ENCODE measurements at places on chromosomes 6 and 20.

GRCh38 chr6:30985490-30985889 is 2.0 kb downstream of the MUC21 start:
- DNase-seq, result no peak

DNA sequence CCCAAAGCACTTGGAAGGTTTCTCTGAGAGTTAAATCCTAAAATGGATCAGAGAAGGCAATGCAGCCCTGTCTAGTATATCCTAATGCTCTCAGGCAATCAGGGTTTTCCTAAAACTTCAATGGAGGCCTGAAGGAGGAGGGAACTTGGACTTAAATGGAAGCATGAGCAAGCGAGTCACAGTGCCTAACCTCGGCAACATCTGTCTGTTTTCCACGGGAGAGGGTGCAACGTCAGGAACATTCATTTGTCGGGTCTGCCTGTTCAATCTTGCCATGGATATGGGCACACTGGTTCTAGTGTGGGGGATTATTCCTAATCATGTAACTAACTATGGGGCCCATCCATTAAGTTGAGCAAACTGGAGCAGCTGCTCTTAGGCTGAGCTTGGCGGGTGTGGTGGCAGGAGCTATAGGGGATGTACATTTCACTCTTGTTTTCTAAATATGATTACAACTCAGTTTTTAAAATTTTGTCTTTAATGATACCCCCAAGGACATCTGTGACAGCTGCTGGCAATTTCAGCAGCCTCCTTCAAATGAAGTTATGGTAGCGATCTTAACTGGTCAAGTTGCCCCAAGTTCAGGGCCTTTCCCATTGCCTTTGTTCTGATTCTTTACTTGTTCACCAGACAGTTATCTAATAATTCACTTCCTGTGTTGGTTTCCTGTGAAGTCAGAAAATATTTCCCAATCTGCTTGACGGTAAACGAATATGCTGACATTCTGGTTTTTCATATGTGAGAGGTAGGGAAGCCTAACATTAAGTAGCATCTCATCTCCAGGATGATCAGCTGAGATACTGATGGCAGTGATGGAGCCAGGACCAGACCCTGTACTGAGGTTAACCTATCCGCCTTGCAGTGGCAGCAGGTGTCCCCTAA is 21.6 kb downstream of the DSE start:
- no peak for DNase-seq

DNA sequence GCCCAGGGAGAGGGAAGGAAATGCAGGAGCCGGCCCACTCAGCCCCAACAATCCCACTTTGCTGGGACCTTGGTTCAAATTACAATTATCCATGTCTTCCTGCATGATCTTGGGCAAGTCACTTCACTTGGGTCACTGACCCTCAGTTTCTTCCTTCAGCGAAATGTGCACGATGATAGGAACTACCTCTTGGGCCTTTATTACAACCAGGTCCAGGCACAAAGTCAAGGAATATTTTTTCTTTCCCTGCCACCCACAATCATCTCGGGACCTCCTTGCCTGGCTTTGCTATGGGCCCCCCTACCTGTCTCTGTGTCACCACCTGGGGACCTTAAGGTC is 358 bp upstream of the PLTP start:
- no peak for DNase-seq

GRCh38 chr6:89432875-89433251 is at the start of gene ANKRD6:
TSS of gene ANKRD6 (plus strand) at chr6:89433152. CDS start at chr6:89566977, 133,825 bp downstream.
- peak; percentile 85 for DNase-seq

DNA sequence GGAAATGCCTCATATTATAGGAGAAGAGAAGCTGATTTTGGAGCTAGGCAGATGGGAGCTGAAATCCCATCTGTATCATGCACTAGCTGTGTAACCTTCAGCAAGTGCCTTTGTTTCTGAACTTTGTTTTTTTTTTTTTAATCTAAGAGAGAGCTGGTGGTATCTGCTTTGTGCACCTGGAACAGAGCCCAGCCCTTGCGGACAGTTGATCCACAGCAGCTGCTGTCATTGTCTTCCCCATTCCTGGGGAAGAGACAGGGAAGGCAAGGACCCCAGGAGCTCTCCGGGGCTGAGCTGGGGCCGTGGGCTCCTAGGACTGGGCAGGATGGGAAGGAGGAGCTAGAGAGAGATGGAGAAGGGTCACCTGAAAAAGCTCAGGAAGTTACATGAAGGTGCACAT is 92.1 kb downstream of the SYNJ2 start:
- DNase-seq, result no peak

DNA sequence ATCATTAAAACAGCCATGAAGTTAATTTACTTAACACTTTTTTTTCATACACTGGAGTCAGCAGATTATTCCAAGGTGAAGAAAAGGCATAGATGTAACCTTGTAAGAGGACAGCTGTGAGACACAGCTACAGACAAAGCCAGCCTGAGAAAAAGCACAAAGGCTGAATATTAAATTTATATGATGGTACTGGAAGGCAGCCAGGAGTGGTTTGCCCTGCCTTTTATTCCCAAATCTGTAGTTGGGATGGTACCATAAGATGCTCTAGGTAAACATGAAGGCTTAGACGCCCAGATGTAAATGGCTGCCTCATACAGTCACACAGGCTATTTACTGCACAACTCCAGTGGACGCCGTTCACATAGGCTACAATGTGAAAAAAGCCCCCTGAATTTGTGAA is 42.1 kb upstream of the LOC128125822 start:
- DNase-seq, result no peak

DNA sequence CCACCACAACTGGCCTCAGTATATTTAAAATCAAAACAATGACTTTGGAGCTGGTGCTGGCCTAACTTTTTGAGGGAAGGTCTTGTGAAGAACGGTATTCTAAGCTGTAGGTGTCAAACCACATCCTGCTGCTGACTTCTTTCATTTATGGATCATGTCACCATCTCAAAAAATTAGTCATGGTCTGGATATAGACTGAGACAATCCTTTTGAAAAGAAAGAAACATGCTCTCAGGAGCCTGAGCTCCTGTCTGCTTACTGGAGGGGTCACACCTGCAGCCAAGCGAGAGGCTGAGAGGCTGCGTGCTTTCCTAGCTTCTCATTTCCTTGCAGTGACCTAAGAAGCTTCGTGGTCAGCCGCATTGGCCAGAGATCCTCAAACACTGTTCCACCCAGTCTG is 55.2 kb downstream of the TIAM2 start:
- no peak for DNase-seq

DNA sequence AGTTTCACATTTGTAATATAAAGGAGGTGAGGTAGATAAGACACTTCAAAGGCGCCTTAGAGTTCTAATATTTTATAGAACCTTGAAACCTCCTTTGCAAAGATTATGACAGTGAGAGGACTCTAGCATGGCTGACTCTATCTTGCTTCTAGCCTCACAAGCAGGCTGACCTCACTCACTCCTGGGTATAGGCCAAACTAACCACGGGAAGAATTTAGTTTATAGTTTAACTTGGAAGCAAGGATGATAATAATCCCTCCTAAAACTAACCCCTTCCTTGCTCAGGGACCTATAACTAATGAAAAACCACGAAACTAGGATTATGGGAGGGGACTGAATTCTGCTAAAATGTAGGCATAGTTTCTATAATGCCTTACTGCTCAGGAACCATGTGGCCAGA is 84.3 kb downstream of the FILIP1 start:
- no peak for DNase-seq

GRCh38 chr6:146925846-146926245 is 278.4 kb upstream of the STXBP5 start:
- DNase-seq, result no peak

- DNase-seq, result no peak
Observed at GRCh38 chr6:111590209-111590980, 15.3 kb downstream of the TRAF3IP2 start.

- DNase-seq, result peak; percentile 98
Observed at GRCh38 chr6:53064726-53065265, 408 bp upstream of the FBXO9 start.

GRCh38 chr6:153231048-153231646 is 100.1 kb upstream of the RGS17 start:
- DNase-seq, result peak; percentile 22

GRCh38 chr6:120869397-120869796 is 464.9 kb downstream of the TBC1D32 start:
- DNase-seq, result no peak

- no peak for DNase-seq
Observed at GRCh38 chr6:162538643-162539064, 188.9 kb downstream of the PRKN start.

GRCh38 chr20:45470262-45470931 is 844 bp downstream of the WFDC2 start:
- DNase-seq, result no peak

GRCh38 chr20:44324343-44324742 is 12.5 kb upstream of the R3HDML start:
- no peak for DNase-seq

DNA sequence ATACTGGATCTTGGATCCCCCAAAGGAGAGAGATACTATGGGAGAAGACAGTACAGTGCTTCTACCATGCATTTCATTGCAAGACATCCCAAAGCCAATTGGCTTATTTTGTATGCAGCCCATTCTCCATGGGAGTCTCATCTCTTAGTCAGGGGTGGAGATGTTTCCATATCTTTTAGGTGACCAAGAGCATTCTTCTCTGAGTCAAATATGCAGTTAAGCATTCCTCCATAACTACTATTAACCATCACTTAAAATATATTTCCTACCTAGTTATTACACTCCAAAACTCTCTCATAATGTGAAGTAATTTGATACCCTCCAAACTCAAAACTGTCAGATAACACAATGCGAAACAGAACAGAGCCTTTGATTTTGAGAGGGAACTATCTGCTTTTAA is 542.6 kb downstream of the HDGFL1 start:
- DNase-seq, result no peak

DNA sequence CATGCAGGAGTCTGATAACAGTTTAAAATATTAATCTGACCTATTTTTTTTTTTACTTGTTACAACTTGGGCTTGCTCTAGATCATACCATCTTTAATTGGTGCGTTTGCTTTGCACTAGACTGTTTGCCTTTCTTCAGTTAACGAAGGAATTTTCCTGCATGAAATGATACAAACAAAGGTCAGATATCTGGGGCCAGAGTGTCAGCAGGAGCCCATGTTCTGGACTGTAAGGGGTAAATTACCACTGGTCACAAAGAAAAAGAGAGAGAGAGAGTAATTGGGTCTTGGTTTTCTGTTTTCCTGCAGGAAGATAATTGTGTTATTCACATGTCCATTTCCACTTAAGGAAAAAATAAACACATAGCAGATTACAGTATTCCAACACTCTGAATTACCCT is 399.4 kb upstream of the MARCKS start:
- no peak for DNase-seq

DNA sequence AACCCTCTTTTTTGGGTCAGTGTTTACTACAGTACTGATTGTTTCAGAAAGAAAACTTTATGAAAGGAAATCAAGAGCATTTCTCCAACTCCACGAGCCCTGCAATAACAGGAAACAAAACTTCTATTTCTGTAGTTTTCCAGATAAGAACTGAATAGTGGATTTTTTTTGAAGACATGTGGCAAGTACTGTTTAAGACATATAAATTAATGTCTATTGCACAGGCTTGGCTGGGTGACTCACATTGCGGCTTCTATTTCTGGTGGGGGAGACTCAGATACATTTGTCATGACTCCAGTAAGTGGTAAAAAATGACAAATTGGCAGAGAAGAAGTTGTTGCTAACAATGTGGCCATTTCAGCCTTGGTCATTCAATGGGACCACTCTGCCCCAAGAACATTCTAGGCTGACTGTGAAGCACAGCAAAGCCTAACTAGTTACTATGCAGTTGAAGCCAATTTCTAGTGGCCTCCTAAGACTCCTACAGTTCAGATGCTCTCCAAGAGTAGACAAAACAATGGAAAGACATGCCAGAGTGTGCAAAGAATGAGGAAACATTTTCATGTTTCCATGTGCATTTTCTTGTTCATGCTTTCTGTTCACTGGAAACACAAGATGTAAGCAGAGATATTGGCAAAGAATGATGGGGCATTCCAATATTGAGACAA is 200.9 kb downstream of the EDN1 start:
- DNase-seq, result no peak

- DNase-seq, result no peak
Observed at GRCh38 chr6:47307362-47308197, 2.1 kb downstream of the TNFRSF21 start.

DNA sequence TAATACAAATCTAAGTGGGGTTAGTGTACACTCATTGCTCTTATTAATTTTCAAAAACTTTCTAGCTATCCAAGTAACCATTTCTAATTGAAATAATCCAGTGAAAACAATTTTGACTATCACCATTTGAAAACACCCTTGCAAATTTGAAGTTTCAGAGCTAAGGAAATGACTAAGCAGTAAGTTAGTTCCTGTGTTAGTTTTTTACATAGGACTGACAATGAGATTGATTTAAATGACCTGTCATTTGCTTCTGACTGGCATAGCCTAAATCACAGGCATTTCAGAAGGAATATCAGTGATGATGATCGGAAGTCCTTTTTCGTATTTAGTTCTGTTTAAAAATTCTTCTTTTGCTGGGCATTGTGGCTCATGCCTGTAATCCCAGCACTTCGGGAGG is 27.0 kb downstream of the STK4 start:
- DNase-seq, result no peak

GRCh38 chr20:49245921-49246740 is 26.9 kb downstream of the DDX27 start:
- DNase-seq, result no peak

- DNase-seq, result no peak
Observed at GRCh38 chr6:22003287-22003686, 293.5 kb downstream of the PRL start.

GRCh38 chr6:44921798-44922197 is 406.3 kb upstream of the RUNX2 start:
- DNase-seq, result peak; percentile 58

DNA sequence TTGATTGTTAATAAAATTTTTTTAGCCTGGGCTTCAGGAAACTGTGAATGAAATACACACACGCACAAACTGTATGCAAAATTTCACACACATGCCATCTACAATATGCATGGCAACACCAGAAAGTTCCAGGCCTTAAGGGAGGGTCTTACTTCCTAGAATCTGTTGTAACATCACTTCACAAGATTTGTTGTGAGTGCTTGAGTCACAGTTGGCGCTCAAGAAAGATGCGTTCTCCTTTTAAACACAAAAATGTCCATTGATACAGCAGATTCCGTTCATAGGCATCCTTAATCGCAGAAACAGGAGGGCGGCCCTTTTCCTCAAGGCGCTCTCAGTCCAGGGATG is 485 bp upstream of the RTF2 start:
- DNase-seq, result no peak

GRCh38 chr20:6920991-6921613 is 153.6 kb downstream of the BMP2 start:
- DNase-seq, result no peak

Measured in right lobe of liver (tissue), 6 donors.